ENCODE measurements at places on chromosomes 7 and 10.

GRCh38 chr7:140605337-140605736 is 35.3 kb downstream of the DENND2A start:
- no peak for DNase-seq

- no peak for DNase-seq
Measured at GRCh38 chr7:145848691-145849090, 267.9 kb upstream of the CNTNAP2 start.

DNA sequence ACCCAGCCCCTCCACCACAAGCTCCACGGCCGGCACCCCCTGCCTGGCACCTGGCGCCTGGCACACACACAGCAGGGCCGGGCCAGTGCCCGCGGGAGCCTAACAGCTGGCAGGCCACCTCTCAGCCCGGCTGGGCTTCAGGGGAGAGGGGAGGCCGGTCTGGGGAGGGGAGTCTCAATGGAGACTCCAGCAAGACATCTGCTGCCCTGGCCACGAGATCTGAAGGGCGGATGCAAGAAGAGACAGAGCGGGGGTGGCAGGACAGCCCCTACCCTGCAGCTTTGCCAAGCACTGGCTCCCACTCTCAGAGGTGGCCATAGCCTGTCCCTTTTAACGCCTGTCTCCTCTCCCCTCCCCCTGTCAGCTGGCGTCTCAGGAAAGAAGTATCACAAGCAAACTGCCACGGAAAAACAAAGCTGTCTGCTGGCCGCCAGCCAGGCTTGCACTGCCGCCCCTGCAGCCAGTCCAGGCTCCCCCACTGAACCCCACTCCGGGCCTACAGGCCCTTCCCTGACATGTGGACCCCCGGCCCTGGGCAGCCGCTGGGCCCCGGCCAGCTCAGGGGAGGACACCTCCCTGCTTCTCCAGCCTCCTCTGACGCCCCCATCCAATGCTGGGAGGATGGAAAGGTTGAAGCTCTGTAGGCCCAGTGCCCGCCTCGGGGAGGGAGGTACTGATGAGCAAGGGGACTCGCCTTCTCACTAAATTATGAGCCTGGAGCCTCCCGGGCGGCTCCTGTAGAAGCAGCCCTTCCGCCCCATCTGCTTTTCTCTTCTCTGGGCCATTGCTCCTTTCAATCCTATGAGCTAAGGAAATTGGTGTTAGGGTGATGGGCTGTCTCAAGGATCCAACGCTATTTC is 178.4 kb downstream of the ARHGAP12 start:
- DNase-seq: no peak

- no peak for DNase-seq
Measured at GRCh38 chr10:75019370-75019769, 92.1 kb upstream of the SAMD8 start.

DNA sequence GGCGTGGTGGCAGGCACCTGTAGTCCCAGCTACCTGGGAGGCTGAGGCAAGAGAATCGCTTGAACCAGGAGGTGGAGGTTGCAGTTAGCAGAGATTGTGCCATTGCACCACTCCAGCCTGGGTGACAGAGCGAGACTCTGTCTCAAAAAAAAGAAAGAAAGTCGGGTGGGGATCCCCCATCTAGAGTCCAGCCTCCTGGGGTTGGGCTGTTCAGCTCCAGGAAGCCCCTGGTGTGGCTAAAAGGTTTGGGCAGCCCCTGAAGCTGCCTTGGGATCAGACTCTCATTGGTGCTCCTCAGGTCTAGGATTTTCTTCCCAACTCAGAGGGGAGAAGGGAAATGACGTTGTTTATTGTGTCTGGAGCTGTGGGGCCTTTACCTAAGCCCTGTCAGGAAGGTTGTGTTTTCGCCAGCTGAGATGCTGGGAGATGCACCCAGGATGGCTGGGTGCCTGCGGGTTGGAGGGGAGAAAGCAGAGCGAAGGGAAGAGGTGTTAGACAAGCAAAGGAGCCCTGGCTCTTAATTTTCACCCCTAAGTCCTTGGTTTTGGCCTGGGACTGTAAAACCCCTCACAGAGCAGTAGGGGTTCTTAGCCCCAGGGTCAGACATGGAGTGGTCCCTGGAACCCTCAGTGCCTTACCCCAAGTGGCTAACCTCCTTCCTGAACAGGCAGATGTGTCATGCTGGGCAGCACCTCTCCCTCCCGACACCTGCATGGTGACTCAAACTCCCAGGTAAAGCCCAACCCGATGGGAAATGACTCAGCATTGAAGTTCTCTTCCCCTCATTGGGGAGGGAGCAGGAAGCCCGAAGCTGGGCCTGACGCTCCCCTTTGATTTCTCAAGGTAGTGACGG is 21.1 kb downstream of the PLAU start:
- no peak for DNase-seq

DNA sequence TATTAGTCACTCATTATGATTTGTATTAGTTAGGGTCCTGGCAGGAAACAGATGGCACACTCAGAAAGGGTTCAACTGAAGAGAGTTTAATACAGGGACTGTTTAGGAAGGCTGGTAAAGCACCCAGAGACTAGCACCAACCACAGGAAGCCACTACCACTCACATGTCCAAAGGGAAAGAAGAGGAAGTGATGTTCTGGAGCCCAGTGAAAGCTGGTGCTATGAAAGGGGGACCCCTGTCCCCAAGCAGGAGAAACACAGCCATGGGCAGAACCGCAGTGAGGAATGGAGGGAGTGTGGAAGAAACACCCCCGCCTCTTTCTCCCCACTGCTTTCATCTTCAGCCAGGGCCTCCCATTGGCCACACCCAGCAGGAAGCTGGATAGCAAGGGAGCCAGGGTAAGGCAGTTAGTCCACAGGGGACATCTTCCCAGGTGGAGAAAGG is 3.2 kb upstream of the VSIR start:
- no peak for DNase-seq

GRCh38 chr10:89022734-89023133 is 32.1 kb downstream of the FAS start:
- no peak for DNase-seq

DNA sequence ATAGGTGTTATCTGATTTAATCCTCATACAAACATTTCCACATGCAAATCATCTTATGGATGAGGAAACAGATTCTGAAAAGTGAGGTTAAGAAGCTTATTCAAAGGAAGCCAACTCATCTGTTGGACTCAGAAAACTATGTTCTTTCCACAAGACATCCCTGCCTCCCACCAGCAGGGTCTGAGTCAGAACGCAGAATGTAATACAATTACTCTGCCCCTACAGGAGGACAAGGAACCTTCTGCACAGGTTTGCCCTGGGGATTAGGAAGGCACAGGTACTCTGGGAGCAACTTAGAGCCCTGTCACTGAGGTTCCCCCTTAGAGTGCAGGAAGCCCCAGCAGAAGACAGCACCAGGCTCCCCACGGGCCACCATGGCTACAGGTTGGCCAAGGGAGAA is 255.7 kb downstream of the TNS3 start:
- DNase-seq: no peak

Data from amygdala (tissue), 56 donors.